ENCODE measurements at places on chromosomes 1 and 21. TPM values are rescaled to one million over a fixed set of nuclear protein-coding genes. Genes with fewer than 3 reads are reported as not detected.
A peak's percentile ranks its signal among the peaks of the same experiment; 100 is the strongest.

Gene CTSS
- total RNA-seq = 310 TPM

Gene ZNF683
- not detected for total RNA-seq

Gene HPDL
- total RNA-seq = not detected

Gene USP48
- total RNA-seq = 49.8 TPM

Gene TCEANC2
- 1.6 TPM for total RNA-seq

Gene GUCA2A
- not detected for total RNA-seq

Gene OR10T2
- not detected for total RNA-seq

Gene PRDX6
- 981 TPM for total RNA-seq

Gene BATF3
- 4.1 TPM for total RNA-seq

Gene RHD
- not detected for total RNA-seq

Gene RNU1-4
- total RNA-seq = under 0.01 TPM

Gene CLCA1
- total RNA-seq = not detected

Gene PGLYRP3
- not detected for total RNA-seq

Gene LYPD8
- total RNA-seq = not detected

Gene CRYAA
- not detected for total RNA-seq

Gene NLRP3
- total RNA-seq = 7.1 TPM

Gene HFM1
- 0.93 TPM for total RNA-seq

Gene TTC13
- 11.6 TPM for total RNA-seq

Gene OR2T35
- total RNA-seq = not detected

Gene ZBTB8B
- total RNA-seq = not detected

- no peak for DNase-seq
These were observed 18.1 kb downstream of the TSEN15 start for GRCh38 chr1:184069675-184070074.

GRCh38 chr1:1432951-1433803 lies 2.3 kb upstream of the VWA1 start:
- no peak for DNase-seq

DNA sequence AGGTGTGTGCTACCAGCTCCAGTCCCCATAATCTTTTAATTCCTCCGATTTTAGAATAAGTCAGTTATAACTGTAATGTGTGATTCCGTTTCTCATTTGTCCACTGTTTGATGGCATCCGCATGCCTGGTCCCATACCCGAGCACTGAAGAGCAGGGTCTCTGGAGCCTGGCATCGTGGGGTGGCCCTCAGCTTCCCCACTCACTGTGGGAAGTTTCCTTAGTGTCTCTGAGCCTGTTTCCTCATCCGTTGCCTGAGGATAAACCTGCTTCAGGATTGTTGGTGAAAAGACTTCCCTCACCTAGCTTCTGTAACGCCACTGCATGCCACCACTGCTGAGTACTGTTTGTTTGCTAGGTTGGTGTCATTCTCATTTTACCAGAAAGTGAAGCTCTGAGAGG lies 19.5 kb downstream of the PARK7 start:
- no peak for DNase-seq

- DNase-seq = no peak
These were observed 5.6 kb downstream of the HYI start for GRCh38 chr1:43447891-43448708.

GRCh38 chr1:41023279-41023990 lies 1.9 kb upstream of the SLFNL1 start:
- no peak for DNase-seq

DNA sequence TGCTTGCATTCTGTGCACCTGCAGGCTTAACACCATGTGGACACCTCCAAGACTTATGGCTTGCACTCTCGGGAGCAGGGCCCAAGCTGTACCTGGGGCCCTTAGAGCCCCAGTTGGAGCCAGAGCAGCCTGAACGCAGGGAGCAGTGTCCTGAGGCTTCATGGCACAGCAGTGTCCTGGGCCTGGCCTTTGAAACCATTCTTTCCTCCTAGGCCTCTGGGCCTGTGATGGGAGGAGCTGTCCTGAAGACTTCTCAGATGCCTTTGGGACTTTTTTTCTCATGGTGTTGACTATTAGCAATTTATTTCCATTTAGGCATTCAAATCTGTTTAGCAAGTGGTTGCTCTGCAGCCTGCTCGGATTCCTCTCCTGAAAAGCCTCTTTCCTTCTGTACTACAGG lies 11.0 kb downstream of the RPTN start:
- no peak for DNase-seq

GRCh38 chr1:60223158-60223557 lies 149.6 kb upstream of the C1orf87 start:
- DNase-seq = no peak

- no peak for DNase-seq
These were observed 21.7 kb upstream of the CPLANE2 start for GRCh38 chr1:16258591-16259135.

- no peak for DNase-seq
These were observed 50.0 kb upstream of the DMRTB1 start for GRCh38 chr1:53409233-53409632.

DNA sequence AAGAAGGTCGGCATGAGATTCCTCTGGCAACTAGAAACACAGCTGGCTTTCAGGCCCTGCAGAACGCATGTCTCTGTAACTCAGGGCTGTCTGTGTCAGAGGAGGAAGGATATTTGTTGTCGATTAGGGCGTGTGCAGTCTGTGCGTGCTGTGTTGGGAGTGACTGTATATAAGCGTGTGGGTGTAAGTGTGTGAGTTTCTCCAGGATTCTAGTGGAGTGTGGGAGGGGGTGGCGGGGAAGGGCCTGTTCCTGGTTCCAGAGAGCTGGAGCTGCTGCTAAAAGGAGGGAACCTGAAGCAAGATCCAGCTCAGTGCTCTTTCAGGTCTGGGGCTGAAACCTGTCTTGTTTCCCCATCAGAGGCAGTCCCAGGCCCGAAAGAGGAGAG lies 74.3 kb downstream of the SLC16A1 start:
- DNase-seq = no peak

- DNase-seq = no peak
These were observed 10.6 kb downstream of the ZBTB17 start for GRCh38 chr1:15965228-15965767.

DNA sequence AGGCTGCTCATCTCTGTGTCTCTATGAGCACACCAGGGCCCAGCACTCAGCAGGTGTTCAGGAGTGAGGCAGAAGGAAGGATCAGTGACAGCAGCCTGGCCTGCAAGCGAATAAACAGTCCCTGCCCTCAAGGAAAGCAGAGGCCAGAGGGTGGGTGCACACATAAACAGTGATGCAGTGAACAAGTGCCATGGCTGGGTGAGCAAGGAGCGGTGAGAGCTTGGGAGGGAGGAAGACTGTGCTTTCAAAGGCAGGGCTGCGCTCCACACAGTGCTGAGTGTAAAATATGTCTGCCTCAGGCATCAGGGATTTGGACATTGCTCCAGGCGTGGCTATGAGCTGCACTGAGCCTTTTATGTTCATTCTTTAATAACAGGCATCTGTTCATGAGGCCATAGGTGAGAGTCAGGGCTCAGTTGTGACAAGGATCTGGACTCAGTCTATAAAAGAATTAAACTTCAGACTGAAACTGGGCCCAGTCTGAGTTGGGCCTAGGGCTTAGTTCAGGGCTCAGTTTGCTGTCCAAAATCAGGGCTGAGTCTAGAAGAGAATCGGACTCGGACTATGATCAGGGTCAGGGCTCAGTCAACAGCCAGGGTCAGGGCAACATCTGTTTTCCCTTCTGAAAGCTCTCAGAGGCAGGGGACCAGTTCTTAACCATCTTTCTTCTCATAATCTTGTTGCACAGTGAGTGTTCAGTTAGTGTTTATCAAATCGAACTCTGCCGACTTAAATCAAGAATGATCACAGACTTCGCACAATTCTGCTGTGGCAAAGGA lies 213.7 kb downstream of the FOXD2 start:
- no peak for DNase-seq

GRCh38 chr1:62601457-62601856 lies 4.1 kb downstream of the ANGPTL3 start:
- DNase-seq = no peak

DNA sequence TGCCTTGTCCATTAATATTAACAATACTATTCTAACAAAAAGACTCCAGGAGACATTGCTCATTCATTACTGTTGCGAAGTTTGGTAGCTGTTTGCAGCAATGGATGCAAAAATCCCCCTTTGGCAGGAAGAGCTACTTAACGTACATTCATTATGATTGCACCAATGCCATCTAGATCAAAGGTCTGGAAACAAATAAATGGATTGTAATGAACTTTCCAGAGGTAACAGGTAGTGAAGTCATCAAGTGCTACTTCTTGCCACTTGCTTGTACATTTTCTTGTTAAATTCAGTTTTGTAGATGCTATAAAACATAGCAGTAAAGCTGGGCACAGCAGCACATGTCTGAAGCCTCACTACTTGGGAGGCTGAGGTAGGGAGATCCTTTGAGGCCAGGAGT lies 93.9 kb downstream of the DDAH1 start:
- DNase-seq = no peak

- no peak for DNase-seq
These were observed 4.0 kb downstream of the LRRC53 start for GRCh38 chr1:74508449-74508848.

- no peak for DNase-seq
These were observed 51.1 kb downstream of the GLUL start for GRCh38 chr1:182340233-182341058.

DNA sequence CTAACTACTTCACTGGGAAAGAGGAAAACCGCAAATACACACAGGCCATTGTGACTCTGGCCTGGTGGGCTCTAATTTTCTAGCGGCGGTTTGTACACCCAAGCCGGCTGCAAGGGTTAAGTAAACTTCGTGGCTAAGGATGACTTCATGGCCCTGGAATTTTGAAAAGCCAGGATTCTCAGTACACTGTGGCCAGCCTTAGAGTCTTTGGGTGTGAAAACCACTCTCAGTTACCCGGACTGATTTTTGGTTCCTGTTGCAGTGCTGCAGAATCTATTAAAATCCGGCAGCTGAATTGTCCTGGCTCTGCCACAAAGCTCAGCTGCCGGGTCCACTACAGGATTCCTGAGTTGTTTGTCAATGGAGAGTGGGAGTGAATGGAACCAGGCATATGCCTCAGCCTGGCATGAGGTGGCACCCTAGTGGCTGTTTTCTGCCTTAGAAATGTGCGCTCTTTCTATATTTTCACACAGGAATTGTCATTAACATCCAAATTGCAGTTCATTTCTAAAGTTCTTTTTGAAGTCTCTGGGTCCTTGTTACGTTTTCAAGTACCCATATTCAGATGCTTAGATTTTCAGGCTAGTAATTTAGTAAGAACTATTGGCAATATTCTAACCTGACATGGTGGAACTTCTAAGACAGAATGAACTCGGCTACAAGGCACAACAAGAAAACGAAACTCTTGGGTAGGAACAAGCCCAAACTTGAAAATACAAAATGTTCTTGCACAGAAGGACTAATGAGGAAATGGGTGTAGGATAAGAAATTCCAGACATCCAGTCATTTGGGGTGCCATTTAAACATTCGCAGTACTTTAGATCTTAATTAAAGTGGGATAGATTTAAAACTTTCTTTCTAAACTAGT lies 255.9 kb downstream of the NFIA start:
- DNase-seq = no peak

DNA sequence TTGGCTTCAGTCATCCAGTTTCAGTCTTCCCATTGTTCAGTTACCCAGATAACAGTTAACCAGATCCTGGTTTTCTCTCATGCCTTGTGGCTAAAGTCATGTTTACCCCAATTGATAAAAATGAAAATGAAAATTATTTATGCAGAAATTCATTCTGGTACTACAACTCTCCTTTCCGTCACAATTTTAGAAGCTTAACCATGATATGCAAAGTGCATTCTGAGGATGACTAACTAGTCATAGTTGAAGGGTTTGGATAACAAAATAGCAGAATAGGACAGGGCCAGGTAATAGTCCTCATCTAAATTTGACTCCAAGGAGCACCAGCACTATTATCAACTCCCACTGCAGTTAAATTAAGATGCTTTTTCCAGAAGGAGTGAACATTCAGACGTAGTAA lies 94.7 kb downstream of the NTMT2 start:
- no peak for DNase-seq

GRCh38 chr1:36654586-36654985 lies 171.9 kb upstream of the CSF3R start:
- no peak for DNase-seq

DNA sequence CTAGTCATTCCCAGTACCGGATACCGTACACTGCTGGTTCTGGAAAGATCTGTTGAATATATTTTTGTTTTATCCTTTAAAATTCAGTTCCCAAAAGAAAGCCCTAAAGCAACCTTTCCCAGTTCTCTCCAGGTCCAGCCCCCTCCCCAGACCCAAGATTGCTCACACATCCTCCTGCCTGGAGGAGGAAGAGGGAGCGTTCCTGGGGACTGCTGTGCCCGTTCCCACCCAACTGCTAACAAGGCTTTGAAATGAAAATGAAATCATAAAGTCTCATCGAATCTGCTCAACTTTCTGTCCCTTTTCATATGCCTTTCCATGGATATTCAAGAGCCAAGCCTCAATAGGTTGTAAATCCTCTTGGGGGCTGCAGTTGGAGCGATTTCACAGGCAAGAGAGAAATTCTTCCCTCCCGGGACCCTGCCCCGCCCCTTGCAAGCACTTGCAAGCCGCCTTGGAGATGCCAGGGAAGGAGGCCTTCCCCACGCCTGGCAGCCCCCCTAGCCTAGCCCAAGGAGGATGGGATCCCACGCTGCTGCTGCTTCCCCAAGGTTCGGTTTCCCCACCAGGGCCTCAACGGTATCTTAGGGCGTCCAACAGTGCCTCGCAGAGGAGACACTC lies 113.2 kb upstream of the CACHD1 start:
- no peak for DNase-seq

GRCh38 chr1:215285013-215285800 lies 202.7 kb downstream of the KCNK2 start:
- no peak for DNase-seq

DNA sequence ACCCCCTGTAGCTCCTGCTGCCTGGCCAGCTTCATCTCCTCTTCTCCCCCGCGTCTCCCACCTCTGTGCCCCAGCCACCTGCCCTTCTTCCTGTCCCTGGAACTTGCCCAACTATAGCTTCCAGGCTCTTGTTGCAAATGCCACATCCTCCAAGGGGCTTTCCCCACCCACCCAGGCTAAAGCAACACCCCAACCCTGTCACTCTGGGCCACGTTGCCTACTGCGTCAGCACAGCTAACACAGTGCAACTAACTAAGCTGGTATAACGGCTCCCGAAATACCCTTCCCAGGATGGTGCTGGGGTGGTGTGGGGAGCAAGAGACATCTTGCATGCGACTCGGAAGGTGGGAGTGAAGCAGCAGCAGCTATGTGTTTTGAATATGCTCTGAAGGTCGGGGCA lies 19.7 kb downstream of the CAMK2N1 start:
- DNase-seq = no peak

GRCh38 chr1:228093050-228093906 lies 9.8 kb downstream of the C1orf35 start:
- DNase-seq = peak; percentile 20

GRCh38 chr1:160576884-160577283 lies 2.4 kb downstream of the CD84 start:
- DNase-seq = no peak

DNA sequence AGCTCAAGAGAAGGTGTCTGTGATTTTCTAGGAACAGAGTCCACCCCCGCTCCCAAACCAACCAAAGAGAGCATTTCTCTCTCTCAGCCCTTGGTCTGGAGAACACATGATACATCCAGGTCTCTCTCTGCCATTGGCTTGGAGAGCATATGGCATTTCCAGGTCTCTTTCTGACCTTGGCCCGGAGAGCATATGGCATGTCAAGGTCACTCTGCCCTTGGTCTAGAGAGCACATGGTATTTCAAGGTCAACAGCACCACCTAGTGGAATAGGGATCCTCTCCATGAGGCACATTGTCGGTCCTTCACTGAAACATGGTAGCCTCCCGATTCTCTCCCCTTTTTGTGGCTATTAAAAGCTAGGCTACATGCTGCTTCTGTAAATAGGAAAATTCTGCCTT lies 437.7 kb upstream of the OLFM3 start:
- no peak for DNase-seq

GRCh38 chr1:17802164-17802563 lies 47.0 kb downstream of the ACTL8 start:
- no peak for DNase-seq
